ENCODE measurements at places on chromosomes 2 and 18.

GRCh38 chr2:194824450-194824849 is 832.6 kb upstream of the SLC39A10 start:
- DNase-seq, result no peak

GRCh38 chr18:51260118-51260517 is 62.6 kb upstream of the MEX3C start:
- no peak for DNase-seq

DNA sequence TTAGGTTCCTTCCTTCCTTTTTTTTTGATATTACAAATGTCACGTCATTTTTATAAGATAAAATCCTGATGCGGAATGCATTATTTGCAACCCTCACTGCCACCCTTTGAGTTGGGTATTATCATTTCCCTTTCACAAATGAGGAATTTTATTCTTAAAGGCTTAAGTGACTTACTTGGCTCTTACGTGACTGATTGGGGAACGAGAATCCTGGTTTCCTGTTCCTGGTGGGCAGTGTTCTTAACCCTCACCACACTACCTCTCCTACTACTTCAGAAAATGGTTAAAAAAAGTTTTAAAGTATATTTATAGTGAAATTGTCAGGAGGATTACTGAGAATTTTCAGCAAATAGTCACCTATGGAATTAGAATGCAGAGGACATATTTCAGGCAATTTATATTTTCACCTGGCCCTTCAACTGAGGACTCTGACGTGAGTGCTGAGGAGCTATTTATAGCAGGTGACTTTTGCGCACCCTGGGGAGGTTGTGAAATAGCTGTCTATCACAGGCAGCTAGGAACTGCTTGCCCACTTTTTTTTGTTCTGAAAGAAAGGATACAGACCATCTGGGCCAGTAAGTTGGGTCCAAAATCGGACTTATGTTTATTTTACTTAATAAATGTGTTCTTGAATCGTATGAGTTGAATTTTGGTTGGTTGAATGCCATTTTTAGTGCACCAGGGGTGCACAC is 18.7 kb upstream of the RASGRP3 start:
- no peak for DNase-seq

DNA sequence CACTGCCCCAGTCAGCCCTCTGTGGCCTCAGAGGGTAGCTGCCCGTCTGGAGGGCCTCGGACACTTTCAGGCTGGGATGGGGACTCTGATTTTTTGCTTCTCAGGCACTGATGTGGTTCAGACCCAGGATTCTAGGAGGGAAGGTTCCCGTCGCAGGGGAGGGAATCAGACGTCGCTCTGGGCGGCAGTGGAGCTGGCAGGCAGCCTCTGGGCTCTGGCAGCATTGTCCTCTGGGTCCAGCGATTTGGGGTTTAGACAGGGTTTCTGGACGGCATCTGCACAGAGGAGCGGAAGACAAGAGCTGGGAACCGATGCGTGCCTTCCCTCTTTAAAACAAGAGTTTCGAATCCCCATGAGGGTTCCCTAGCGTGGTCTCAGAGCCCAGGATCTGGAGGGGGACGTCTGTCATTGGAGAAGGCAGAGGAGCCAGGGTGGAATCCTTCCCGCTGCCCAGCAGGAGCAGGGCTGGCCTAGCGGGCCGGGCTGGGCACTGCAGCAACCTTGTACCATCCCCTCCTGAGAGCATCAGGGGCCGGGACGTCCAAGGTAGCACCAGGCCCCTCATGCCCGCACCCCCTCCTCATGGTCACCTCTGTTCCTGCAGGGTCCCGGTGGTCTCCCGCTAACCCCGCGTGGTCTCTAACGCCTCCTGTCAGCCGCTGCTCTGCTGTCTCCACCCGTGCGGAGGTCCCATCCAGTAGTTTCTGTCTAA is 246.0 kb downstream of the AGAP1 start:
- no peak for DNase-seq

DNA sequence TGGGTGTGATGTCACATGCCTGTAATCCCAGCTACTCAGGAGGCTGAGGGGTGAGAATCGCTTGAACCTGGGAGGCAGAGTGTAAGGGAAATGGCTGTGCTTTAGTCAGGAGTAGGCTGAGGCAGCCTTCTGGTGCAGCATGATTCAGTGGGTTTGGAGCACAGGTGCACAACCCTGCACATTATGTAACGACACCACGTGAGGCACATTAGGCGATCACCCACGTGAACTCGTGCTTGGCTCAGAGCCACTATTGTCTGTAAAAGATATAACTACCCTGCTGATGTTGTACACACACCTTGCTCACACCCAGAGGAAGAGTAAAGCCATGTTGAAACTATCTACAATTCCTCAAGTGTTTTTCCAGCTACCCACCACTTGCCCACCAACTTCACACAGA is 54.8 kb upstream of the ZC3H15 start:
- no peak for DNase-seq

- no peak for DNase-seq
Observed at GRCh38 chr2:139080244-139080643, 300.1 kb upstream of the NXPH2 start.

- no peak for DNase-seq
Observed at GRCh38 chr2:149191915-149192314, 138.5 kb upstream of the LYPD6 start.

GRCh38 chr2:8719528-8719927 is 37.7 kb downstream of the ID2 start:
- no peak for DNase-seq

DNA sequence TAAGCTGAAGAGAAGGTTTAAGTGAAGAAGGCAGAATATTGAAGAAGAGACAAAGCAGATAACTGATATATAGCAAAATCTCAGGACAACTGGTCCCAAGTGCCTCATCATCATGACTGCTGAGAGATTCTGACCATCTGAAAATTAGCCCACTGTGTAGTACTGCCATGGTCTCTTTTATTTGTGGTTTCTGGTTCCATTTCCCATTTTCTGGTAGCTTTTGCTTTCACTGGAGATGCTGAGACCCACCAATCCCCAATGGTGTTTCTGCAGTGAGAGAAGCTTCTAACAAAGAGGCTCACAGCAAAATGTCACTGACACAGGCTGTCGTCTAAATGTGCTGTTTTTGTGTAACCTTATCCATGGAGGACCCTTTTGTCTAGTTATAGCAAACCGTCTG is 79.5 kb downstream of the TMEM163 start:
- no peak for DNase-seq

- DNase-seq, result no peak
Observed at GRCh38 chr2:79827881-79828280, 315.0 kb downstream of the CTNNA2 start.

- no peak for DNase-seq
Observed at GRCh38 chr2:190361572-190361971, 18.2 kb downstream of the INPP1 start.

GRCh38 chr2:219615036-219615435 is 12.4 kb upstream of the SLC4A3 start:
- DNase-seq, result no peak

DNA sequence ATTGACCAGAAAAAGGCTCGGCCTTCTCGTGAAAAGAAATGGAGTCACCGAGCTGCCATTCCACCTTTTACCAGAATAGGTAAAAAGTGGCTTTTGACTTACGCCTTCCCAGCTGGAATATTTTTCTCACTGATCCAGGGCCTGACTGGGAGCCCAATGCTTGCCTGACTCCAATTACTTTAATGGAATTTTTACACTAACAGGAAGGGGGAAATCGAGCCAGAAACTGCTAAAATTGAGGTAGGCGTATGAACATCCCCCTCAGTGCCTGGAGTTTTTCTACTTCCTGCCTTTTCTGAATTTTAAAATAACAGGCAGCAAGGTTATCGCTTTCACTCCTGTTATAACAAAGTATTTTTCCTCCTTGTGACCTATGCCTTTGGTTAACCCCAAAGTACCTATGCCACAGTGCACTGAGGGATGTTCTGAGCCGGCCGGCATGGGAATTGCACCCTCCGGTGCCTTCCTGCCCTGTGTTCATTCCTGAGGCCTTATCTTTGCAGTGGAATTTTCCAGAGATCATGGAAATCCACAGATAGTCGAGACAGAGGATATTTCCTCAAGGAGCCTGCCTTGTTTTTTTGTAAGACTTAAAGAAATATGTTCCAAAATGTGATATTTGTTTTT is 18.3 kb upstream of the RPL31 start:
- DNase-seq, result no peak

- DNase-seq, result no peak
Observed at GRCh38 chr2:10668402-10669012, 21.3 kb downstream of the NOL10 start.

GRCh38 chr18:49227441-49228165 is 232.8 kb downstream of the DYM start:
- DNase-seq, result peak; percentile 7

DNA sequence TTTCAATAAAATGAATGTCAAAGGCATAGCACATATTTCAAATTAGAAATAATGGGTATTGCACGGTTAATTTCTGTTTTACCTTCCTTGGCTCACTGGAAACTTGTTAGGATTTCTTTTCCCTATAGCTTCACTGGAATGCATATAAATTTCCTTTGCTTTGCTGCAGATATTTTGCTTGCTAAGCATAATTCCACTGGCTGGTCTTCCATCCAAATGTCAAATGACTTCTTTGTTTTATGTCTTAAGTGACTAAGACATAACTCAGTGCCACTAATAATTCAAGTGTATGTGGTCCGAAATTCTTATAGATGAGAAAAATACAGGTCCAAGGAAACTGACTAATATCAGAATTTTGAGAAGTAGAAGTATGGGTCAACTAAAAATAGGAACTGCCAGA is 182.8 kb upstream of the PGAP1 start:
- DNase-seq, result no peak

DNA sequence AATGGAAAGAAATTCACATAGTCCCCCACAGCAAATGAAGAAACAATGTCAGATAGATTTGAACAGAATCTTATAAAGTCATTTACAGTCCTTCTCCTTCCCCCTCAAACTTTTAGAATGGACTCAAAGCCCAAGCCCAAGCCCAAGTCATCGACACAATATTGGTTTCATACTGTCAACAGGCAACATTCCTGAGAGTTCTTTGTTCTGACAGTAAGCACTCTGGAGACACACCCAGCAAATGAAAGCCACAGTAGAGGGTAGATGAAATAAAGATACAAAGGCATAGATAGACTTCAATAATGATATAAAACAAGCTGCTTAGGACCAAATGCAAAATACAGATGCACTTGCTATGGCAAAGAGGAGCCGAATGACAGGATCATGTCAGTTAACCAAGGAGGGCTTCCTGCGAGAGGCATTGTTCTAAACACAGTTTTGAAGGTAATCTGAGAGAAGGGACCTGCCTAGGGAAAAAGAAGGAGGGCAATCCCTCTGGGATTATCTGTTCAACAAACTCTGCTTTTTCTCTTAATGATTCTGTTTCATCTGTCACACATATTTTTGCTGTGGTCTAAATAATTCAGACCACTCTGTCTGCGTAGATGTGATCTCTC is 97.1 kb upstream of the MAP4K3 start:
- DNase-seq, result no peak

DNA sequence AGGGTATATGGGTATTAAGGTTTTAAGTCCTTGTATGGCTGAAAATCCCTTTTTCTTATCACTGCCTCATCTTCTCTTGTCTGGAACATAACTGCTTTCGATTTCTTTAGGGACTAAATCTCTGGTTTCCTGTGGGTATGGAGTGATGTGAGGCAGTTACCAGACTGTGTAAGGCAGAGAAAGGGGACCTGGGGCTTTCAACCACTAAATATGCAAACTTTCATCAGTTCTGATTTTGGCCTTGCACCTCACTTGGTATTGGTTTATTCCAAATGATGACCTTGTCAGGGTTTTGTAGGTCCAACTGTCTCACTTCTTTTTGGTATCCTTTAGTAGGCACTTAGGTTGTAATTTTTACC is 9.3 kb downstream of the MAP4K4 start:
- DNase-seq, result no peak

- no peak for DNase-seq
Observed at GRCh38 chr2:43010438-43011157, 215.8 kb downstream of the ZFP36L2 start.

DNA sequence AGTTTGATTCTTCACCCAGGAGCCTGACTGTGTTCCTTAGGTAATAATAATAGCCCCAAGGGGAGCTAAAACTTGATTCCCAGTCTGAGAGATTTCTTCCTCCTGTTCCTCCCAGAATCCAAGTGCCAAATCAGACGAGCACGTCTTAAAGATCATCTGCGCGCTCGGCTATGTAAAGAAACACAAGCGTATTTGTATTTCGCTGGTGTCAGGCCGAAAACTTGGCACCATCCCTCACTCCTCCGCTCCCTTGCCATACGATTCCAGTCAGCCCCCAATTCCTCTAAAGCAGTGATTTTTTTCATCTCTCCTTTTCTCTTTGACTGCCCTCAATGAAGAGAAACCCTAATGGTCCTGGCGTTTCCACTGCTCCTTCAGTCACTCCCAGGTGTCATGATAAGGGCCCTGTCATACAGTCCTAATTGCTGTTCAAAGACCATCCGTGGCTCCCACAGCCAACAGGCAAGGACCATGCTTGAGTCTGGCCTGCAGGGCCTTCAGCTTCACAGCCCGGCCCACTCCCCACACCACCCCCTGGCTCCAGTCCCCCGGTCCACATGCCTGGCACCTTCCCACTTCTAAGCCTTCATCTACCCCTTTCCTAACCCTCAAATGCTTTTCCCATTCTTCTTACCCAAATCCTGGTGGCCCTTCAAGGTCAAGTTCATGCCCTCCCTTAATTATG is 130.8 kb upstream of the ID2 start:
- no peak for DNase-seq

DNA sequence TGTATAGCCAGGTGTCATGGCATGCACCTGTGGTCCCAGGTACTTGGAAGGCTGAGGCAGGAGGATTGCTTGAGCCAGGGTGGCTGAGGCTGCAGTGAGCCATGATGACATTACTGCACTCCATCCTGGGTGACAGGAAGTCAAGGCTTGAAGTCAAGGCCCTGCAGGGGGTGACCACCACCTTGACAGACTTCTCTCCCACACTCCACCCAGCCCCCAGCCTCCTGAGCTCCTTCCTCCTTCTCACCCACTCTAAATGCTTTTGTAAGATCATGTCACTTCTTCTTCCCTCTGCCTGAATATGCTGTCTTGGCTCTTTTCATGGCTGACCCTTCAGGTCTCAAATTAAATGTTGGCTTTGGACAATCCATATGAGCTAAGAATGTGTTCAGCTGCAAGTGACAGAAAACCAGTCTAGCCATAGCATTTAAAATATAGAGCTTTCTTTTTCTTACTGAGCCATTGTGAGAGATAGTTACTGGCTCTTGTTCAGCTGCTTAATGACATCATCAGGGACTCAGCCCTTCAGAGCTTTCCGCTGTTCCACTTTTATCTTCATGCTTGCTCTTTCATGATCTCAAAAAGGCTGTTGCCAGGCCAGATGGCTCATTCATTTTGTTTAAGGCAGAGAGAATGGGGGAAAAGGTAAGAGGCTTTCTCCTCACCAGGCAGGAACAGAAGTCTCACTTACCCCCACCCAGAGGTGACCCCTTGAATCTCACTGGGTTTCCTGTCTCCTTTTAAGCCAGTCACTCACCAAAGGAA is 36.7 kb upstream of the TTC39C start:
- DNase-seq, result no peak

- no peak for DNase-seq
Observed at GRCh38 chr2:212919238-212919637, 232.2 kb downstream of the IKZF2 start.

GRCh38 chr2:172412984-172413492 is 14.3 kb upstream of the ITGA6 start:
- DNase-seq, result no peak
